CD4-positive, alpha-beta T cell treated with Interleukin-1 beta for 1 hour (primary cell): ENCODE measurements at places on chromosomes 12 and 14.

DNA sequence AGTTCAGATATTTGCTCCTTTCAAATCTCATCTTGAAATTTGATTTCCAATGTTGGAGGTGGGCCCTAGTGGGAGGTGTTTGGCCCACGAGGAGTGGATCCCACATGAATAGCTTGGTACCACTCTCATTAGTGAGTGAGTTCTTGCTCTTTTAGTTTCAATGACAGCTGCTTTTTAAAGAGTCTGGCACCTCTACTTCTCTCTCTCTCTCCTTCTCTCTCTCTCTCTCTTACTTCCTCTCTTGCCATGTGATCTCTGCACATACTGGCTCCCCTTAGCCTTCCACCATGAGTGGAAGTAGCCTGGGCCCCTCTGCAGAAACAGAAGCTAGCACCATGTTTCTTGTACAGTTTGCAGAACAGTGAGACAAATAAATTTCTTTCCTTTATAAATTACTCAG, 25.1 kb downstream of the GPR65 start:
- no peak for DNase-seq

DNA sequence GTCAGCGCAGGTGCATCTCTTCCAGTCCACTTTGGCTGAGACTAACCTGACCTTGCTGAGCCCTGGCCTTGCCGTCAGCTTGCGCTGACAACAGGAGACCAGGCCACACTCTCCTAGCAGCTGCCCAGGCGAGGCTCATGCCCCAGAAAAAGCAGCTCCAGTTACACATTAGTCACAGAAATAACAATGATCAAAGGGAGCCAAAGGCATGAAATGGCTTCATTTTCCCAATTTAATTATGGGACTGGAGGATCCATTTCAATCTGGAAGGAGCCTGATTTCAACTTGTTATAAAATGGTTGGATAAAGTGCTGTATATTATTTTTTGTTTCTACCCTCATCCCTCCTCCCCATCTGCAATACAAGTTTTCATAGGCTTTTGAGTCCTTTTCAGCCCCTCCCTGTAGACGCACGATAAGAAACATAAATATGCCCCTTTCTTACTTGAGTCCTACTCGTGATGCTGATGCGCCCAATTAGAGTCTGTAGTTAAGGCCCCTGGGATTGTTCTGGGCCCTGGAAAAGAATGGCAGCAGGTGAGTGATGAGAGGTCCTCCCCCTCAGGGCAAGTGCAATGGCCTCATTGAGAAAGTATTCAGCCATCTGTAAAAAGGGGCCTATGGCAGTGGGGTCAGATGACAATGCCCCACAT, 376.0 kb downstream of the C12orf75 start:
- DNase-seq: no peak

GRCh38 chr14:69669375-69669774, 58.0 kb downstream of the SUSD6 start:
- DNase-seq: no peak

- DNase-seq: no peak
Observed at GRCh38 chr12:130438243-130438620, 100.5 kb downstream of the PIWIL1 start.

DNA sequence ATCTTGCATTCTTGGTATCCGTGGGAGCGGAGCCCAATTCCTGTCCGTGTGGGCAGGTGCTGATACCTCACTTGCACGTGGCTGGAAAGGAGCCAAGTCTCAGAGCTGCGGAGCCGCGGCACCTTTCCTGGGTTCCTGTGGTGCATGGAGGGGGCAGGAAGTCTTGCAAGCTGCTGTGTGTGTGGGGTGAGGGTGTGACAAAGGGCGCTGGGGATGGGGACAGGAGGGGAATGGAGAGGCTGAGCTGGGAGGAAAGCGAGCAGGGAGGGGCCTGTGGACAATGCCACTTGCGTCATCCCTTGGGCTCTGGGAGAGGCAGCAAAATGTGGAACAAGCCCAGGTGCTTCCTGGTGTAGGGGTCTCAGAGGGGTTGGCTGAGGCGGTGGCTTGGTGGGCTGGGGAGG, 86.7 kb downstream of the CALM1 start:
- peak; percentile 8 for DNase-seq

DNA sequence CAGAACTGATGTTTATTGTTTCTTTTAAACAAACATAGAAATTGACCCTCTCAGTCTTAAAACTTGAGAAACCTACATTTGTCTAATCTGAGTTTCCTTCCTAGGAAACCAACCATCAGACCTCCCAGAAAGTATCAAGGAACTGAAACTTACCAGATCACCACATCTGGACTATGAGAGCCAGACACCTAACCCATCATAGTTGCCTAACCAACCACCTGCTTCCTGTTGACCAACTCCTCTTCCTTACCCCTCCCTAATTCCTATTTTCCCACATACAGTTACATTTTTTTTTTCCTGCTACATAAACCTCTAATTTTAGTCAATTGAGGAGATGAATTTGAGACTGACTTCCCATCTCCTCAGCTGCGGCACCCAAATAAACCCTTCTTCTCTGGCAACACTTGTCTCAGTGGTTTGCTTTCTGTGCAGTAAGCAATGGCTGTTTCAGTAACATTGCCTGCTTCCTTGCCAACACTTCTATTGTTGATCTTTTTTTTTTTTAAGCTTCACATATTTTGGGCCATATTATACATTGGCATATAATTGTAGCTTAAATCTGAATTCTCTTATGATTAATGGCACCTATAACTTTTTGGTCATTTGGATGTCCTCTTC, 34.3 kb downstream of the KLRD1 start:
- DNase-seq: no peak
